GM10248 (cell line): ENCODE measurements at places on chromosomes 6 and 20.

- DNase-seq, result no peak
Measured at GRCh38 chr6:14932485-14933182, 313.2 kb upstream of the JARID2 start.

- peak; percentile 69 for DNase-seq
Measured at GRCh38 chr6:111764238-111765175, 108.7 kb downstream of the FYN start.

- peak; percentile 10 for DNase-seq
Measured at GRCh38 chr6:91482498-91482897, 895.6 kb upstream of the MAP3K7 start.

DNA sequence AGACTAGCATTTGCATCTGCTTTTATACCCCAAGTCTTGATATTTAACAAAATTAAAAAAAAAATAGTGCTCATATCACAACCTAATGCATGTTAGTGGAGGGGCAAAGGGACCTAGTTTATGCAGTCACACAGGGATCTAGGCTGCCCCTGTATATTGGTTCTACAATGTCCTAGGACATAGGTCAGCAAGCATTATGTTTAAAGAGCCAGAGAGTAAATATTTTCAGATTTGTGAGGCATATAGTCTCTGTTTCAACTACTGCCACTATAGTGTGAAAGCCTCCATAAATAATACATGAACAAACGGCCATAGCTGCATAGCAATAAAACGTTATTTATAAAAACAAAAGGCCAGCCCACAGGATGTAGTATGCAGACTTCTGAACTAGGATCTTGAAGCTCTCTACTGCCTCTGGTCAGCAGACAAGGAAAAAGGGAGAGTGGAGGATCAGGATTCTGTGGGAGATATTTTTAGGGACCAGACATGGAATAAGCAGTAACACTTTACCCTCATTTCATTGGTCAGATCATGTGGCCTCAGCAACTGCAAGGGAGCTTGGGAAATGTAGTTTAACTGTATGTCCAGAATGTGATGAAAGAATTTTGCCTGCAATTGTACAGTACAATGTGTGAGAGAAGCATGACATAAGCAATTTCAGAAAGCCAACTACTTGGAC lies 414.2 kb upstream of the SPTLC3 start:
- no peak for DNase-seq

DNA sequence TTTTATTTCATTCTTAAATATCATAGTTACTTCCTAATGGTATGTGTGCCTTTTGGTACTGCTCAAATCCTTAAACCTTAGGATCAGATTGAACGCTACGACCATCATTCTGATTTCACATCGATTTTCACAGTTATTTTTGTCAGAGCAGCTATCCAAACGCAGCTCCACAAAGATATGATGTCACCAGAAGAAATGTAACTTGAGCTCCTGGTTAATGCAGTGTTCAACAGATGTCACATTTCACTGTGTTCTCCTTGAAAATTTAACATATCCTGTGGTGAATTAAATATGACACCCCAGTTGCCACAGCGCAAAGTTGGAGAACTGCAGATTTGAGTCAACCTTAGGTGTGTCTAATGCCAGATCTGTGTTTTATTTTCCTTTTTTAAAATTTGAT lies 81.4 kb downstream of the CTNNBL1 start:
- DNase-seq, result no peak

DNA sequence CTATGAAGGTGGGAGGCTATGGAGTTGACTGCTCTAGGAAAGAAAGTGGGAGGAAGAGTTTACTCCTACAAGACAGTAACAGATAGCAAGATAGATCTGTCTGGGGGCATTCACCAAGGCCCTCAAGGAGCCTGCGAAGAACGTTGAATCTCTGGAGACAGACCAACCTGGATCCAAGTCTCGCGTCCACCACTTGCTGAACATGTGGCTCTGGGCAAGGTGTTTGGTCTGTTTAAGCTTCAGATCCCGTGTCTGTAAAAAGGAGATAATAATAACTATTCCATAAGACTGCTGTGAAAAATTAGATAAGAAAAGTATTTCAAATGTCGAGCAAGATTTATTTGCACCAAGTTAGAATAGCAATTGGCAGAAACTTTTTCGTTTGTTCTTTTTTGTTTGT lies 8.1 kb upstream of the EEF1A1 start:
- DNase-seq, result no peak

GRCh38 chr6:157761331-157761921 lies 61.6 kb upstream of the SNX9 start:
- DNase-seq, result peak; percentile 43

GRCh38 chr6:24710519-24711303 lies 8.2 kb downstream of the C6orf62 start:
- DNase-seq, result no peak

GRCh38 chr6:712805-713204 lies 19.9 kb upstream of the EXOC2 start:
- no peak for DNase-seq

DNA sequence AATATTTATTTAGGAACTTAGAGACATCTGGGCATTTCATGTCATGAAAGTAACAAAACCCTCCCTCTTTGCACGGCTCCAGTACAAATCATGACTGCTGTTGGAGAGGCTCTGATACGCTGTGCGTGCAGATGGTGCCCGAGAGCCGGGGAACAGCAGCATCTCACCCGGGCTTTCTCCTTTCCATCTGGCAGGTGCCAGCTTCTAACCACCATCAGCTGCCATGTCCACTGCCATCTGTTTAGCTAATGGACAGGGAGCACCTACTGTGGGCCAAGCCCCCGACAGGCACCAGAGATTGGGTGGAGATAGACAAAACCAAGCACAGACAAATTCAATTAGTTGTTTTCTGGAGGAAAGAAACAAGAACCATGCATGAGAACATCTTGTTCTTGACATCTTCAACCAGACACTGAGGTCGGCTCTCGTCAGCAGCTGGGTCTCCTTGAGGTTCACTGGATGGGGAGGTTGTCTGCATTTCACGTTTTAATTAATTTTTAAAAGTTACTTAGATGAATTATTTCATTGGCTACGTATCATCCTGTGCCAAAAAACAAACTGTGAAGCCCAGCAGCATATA lies 323.7 kb downstream of the THBS2 start:
- no peak for DNase-seq
